ENCODE measurements at places on chromosomes 5 and 9. TPM values are rescaled to one million over a fixed set of nuclear protein-coding genes. Genes with fewer than 3 reads are reported as not detected.

The BHMT gene
- polyA plus RNA-seq = not detected

The HIGD2A gene
- polyA plus RNA-seq = 146 TPM

The GABRB2 gene
- not detected for polyA plus RNA-seq

The ACOT12 gene
- polyA plus RNA-seq = not detected

The SLC4A9 gene
- not detected for polyA plus RNA-seq

The CEP78 gene
- 7.9 TPM for polyA plus RNA-seq

The PRPF4 gene
- 20.7 TPM for polyA plus RNA-seq

The CEP72 gene
- polyA plus RNA-seq = 5.2 TPM

The CCDC183 gene
- 0.29 TPM for polyA plus RNA-seq

The DDX4 gene
- polyA plus RNA-seq = not detected

The PCDHGA4 gene
- polyA plus RNA-seq = 3.5 TPM

The SEMA6A gene
- polyA plus RNA-seq = 0.50 TPM

The FAM221B gene
- polyA plus RNA-seq = not detected

The SPINK7 gene
- not detected for polyA plus RNA-seq

The ZFP2 gene
- polyA plus RNA-seq = 0.19 TPM

The BAAT gene
- not detected for polyA plus RNA-seq

The SAPCD2 gene
- polyA plus RNA-seq = 6.4 TPM

The WWC1 gene
- polyA plus RNA-seq = 10.3 TPM

The PSMD5 gene
- 23.1 TPM for polyA plus RNA-seq

The PIK3R1 gene
- polyA plus RNA-seq = 2.4 TPM

The GPR151 gene
- polyA plus RNA-seq = not detected

The PDGFRB gene
- 124 TPM for polyA plus RNA-seq

The STING1 gene
- polyA plus RNA-seq = 63.5 TPM

The SHOC1 gene
- polyA plus RNA-seq = 0.03 TPM

The MEF2C gene
- polyA plus RNA-seq = 1.5 TPM

The MTX3 gene
- 4.0 TPM for polyA plus RNA-seq

The RNF20 gene
- polyA plus RNA-seq = 13.7 TPM

The HBEGF gene
- polyA plus RNA-seq = 36.1 TPM

The CATSPER3 gene
- 0.12 TPM for polyA plus RNA-seq

The MYOT gene
- not detected for polyA plus RNA-seq

The ANKRD31 gene
- polyA plus RNA-seq = not detected

The PLCXD3 gene
- 0.01 TPM for polyA plus RNA-seq

The OR2S2 gene
- polyA plus RNA-seq = 0.46 TPM

The PNPLA7 gene
- 0.89 TPM for polyA plus RNA-seq

The CA9 gene
- 3.9 TPM for polyA plus RNA-seq

The SCGB3A2 gene
- polyA plus RNA-seq = not detected

The DRD1 gene
- 0.16 TPM for polyA plus RNA-seq

The PCDHGA11 gene
- polyA plus RNA-seq = 7.5 TPM

The OSMR gene
- 48.7 TPM for polyA plus RNA-seq

The GABRA6 gene
- polyA plus RNA-seq = not detected

The GPR150 gene
- 0.10 TPM for polyA plus RNA-seq

The CTSV gene
- polyA plus RNA-seq = 0.53 TPM

The RC3H2 gene
- polyA plus RNA-seq = 14.9 TPM

The MARCOL gene
- polyA plus RNA-seq = not detected

The SLC34A3 gene
- polyA plus RNA-seq = not detected

The GRM6 gene
- not detected for polyA plus RNA-seq

The OR13C4 gene
- not detected for polyA plus RNA-seq
